Activated CD8-positive, alpha-beta memory T cell treated with anti-CD3 and anti-CD28 coated beads, Interleukin-2, amount 50 U/mL, for 4 hours (primary cell): ENCODE measurements at places on chromosomes 1 and 21.

DNA sequence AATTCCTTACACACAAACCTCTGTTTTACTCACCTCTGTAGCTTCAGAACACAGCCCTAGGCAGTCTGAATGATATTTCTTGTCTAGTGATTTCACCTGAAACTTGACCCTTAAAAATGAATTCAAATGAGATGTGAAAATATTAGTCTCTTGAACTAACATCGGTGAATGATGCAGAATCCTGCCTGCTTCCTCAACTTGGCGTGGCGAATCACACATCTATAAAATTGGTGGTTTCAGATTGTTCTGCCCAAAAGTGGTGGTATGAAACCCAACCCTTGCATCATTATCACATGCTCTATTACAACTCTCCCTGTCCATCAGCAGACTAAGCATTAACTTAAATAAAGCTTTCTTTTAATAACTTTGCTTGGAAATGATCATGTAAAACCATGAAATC is 26.9 kb upstream of the C1orf21 start:
- no peak for DNase-seq

- DNase-seq, result peak; percentile 45
These were observed 17.2 kb upstream of the RLF start for GRCh38 chr1:40143891-40144575.

GRCh38 chr1:43481491-43481890 is 27.8 kb upstream of the HYI start:
- no peak for DNase-seq

GRCh38 chr1:228150461-228151179 is 890 bp downstream of the GJC2 start:
- peak; percentile 12 for DNase-seq

DNA sequence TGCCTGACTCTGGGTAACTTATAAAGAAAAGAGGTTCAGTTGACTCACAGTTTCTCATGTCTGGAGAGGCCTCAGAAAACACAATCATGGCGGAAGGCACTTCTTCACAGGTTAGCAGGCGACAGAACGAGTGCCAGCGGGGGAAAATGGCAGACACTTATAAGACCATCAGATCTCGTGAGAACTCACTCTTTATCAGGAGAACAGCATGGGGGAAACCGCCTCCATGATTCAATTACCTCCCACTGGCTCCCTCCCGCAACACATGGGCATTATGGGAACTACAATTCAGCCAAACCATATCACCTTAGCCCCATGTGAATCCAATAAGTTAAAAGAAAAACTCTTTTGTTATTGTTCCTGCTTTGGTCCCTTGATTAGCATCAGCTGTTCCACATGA is 725.2 kb downstream of the LRRIQ3 start:
- no peak for DNase-seq

GRCh38 chr21:31288191-31288590 is 55.9 kb downstream of the TIAM1 start:
- no peak for DNase-seq

DNA sequence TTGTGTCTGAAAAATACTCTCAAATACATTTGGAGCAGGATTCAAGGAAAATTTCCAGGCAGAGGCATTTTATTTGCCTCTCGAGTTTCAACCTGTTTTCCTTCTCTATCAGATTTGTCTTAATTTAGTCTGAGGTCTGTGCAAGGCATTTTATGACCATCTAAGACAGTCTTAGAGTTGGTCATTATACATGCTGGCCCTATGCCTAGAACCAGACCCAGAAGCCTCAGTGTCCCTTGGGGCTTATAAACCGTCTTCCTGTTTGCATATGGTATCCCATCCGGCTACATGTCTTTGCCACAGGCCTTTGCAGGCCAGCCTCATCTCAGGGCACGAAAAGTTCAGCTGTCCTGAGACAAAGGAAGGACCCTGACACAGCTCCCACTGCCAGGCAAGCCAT is 346.1 kb downstream of the SIPA1L2 start:
- DNase-seq, result no peak

DNA sequence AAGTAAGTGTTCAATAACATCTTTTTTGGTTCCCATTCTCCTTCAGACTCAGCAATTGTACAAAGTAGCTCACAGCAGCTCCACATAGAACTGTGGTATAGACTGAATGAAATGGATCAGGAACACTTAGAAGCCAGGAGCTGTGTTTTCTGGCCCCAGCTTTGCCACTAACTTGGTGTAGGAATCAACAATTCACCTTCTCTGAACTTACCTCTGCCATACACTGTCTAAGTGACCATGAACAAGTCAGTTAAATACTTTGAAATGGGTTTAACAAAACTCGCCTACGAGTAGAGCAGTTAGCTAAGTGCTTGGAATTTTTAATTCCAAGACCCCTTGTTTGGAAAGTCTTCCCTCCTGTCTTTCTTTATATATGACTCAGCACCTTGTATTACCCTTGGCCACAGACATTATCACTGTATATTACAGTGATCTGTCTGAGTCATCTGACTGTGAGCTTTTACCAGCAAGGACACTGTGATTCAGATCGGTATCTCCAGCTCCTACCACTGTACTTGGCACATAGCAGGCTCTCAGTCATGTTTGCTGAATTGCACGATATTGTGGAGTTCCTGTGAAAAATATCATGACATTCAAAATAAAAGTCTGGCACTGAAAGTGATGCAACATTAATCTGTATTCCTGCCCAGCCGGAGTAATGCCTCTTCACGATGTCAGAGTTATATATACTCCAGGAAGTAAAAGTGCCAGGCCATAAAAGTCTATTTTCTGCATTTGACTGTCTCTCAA is 101.7 kb upstream of the BEND5 start:
- DNase-seq, result no peak

DNA sequence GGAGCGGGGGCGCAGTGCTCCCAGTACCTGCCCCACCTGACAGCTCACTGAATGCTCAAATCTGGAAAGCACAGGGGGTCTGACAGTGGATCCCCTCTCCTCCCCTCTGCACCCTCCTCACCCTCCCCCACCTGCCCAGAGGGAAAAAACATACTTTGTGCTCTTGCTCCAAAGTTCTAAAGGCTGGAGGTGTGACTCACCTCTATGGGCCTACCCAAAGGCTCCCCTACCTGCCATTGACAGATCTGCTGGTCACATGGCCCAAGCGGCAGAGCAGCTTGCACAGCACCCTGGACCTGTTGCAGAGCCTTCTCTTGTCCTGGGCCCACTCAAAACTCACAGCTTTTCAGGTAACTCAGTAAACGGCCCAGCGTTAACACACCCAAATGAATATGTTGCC is 55.7 kb downstream of the ADSS2 start:
- no peak for DNase-seq

DNA sequence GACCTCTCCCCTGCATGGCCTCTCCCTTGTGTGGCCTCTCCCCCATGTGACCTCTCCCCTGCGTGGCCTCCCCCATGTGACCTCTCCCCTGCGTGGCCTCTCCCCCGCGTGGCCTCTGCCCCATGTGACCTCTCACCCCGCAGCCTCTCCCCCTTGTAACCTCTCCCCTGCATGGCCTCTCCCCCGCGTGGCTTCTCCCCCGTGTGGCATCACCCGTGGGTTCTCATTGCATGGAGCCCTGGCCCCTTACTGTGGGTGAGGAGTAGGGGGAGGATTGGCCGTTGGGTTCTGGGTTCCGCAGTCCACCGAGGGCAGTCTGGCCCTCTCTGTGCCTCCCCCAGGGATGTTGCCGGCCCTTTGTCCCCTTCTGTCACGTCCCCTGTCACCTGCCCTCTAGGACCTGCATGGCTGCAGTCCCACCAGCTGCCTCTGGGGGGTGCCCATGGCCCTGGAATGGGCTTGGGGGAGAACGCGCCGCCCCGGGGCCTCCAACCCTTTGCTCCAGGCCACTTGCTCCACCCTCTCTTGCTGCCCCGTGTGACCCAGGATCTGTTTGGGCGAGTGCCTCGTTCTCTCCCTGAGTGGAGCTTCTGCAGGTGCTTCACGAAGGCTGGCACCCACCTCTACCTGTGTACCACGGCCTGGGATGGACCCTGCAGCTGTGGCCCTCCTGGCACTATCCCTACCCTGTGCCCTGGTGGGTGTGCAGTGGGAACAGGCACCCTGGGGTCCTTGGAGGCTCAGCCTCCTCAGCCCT is 21.3 kb downstream of the RRP1 start:
- peak; percentile 91 for DNase-seq

DNA sequence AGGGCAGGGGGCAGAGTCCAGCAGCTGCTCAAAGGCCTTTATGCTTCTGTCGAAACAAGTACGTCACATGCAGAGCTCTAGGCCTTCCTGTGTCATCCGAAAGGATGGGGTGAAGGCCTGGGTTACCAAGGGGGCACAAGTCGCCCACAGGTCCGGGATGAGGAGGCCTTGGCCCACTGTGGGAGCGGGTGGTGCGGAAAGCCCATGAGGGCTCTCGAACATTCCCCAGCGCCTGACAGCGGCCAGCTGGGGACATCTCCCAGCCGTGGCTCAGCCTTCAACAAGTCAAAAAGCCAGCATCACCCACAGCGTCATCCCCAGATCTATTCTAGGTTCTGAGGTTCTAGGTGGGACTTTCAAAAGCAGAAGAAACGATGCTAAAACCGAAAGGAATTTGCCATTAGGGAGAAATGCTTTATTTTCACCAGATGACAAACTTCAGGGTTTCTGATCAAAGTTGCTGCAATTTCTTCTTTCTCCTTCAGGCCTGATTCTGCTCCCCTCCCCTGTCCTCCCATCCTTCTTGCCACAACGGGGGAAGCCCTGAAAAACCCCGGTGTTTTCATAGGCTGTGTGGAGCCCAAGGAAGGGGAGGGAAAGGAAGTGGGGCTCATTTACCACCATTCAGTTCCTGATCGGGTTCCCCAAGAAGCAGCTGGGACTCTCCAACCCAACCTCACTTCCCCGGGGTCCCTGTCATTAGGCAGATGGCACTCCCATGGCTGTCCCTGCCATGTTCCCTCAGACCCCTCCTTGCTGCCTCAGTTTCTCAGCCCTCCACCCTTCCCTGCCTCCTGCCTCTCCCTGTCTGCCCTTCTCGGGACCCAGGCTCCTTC is 17.6 kb downstream of the GPR137B start:
- DNase-seq, result no peak

DNA sequence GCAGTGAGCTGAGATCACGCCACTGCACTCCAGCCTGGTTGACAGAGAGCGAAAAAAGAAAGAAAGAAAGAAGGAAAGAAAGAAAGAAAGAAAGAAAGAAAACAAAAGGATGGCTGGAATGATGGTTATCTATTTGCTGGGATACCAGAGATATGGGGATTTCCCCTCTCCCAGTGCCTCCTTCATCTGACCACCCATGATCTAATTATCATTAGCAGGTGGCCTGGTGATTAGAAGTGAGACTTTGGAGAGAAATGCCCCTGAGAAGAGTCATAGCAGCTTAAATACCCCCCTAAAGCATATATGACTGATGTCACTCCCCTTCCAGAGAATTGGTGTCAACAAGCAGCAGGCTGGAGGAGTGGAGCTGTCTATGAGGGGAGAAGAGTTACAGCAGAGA is 1.3 kb upstream of the NPPB start:
- DNase-seq, result no peak

GRCh38 chr1:117657031-117657430 is 51.2 kb downstream of the TENT5C start:
- no peak for DNase-seq

- no peak for DNase-seq
These were observed 17.0 kb upstream of the ROR1 start for GRCh38 chr1:63756839-63757238.

GRCh38 chr21:32364387-32364786 is 28.4 kb downstream of the URB1 start:
- DNase-seq, result no peak

DNA sequence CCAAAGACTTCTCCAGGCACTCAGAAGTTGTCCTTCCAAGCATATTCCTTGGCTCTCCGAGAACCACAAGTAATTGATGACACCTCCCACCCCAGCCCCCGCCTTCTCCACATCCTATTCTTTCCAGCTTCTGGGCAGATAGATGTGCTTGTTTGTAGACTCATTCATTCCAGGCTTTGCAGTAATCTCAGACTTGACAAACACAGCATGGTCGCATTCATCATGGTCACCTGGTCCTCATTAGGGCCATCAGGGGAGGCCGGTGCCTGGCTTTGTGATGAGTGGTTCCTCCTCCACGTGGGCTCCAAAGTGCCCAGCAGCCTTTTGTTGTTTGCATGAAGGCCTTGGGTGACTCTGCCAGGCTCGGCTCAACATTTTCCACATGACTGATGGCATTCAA is 28.5 kb upstream of the KCNE2 start:
- DNase-seq, result no peak

DNA sequence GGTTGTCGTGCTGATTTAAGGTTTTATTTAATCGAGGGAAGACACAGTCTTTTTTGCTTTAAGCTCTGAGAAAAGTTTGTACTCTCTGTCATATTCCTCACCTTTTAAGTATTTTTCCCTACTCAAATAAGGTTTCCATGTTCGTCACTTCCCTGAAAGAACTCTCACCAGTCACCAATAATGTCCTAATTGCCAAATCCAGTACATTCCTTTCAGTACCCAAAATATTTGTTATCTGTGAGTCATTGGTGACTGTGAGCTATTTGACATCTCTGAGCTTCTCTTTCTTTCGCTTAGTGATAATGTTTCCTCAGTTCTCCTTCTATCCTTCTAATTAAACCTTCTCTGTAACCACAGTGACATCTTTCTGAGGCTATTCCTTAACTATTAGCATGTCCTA is 874.2 kb upstream of the ADGRL2 start:
- no peak for DNase-seq

GRCh38 chr1:110502402-110503151 is 16.4 kb downstream of the KCNA10 start:
- no peak for DNase-seq

GRCh38 chr1:205593967-205594366 is 37.8 kb downstream of the ELK4 start:
- no peak for DNase-seq

- no peak for DNase-seq
These were observed 191.7 kb upstream of the CAMK1G start for GRCh38 chr1:209391792-209392191.

DNA sequence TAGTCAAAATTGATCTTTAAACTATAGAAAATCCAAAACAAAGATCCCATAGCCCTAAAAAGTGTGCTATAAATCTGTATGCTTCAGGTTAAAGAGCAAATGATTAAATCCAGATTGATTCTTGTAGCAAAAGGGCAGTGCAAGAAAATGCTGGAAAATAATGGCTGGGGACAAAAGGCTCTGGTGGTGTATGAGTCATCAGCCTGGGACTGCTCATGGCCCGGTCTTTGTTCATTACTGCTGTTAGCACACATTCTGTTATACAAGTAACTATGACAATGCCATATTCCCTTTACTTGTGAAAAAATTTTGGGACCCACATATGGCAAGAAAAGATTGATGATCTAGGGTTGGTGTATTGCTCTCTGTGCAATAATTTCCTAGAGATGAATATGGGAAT is 89.1 kb downstream of the RWDD3 start:
- DNase-seq, result no peak

DNA sequence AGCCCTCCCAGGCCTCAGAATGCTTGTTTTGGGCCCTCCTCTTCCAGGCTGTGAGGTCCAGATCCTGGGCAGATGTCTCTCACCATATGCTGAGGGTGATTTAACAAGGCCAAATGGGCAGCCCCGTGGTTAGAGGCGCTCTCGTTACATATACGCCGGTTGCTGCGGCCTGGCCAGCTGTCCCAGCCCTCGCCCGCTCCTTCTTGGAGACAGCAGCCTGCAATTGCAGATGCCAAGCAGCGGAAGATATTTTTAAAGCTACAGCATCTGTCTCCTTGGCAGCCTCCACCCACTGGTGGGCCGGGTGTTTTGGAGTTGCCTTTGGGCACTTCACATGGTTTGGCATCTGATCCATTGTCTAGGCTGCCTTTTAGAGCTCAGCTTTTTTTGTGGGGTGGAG is 178.8 kb upstream of the NFIA start:
- DNase-seq, result no peak

GRCh38 chr1:104092698-104093097 is 343.0 kb downstream of the AMY1C start:
- no peak for DNase-seq
